ENCODE measurements at places on chromosomes 13 and 19.

DNA sequence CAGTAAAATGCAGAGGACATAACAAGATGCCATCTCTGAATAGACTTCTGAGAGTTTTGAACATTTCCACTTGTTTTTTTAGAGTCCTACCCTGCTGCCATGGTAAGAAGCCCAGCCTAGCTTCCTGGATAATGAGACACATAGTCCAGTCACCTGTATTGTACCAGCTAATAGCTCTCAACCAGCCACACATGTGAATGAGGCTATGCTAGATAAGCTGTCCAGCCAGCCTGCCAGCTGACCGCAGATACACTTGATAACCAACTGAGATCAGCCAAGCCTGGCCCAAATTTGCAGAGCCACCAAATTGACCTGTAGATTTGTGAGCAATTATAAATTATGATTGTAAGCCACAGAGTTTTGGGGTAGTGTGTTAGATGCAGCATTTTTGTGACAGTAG lies 10.7 kb downstream of the RFXAP start:
- no peak for DNase-seq

DNA sequence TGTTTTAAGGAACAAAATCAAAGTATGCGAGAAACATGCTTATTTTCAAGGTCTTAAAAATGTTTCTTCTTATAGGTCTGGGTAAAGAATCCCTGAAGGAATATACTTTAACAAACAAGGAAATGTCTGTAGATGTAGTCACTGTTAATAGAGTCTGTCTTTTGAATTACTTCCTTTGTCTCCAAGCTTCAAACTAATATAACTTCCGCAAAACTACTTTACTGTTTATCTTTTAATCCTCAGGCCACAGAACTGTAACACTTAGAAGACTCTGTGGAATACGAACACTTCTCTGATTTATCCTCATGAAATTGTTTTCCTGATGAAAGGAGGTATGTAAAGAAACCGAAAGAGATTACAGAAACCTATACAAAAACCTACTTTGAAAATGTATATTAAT lies 316.0 kb downstream of the PCDH9 start:
- DNase-seq, result no peak

- peak; percentile 93 for DNase-seq
These were observed at the start of gene ZNF790 for GRCh38 chr19:36837906-36838783. Gene ZNF790 (minus strand): TSS chr19:36838387. CDS start chr19:36825619, 12,768 bp downstream.

DNA sequence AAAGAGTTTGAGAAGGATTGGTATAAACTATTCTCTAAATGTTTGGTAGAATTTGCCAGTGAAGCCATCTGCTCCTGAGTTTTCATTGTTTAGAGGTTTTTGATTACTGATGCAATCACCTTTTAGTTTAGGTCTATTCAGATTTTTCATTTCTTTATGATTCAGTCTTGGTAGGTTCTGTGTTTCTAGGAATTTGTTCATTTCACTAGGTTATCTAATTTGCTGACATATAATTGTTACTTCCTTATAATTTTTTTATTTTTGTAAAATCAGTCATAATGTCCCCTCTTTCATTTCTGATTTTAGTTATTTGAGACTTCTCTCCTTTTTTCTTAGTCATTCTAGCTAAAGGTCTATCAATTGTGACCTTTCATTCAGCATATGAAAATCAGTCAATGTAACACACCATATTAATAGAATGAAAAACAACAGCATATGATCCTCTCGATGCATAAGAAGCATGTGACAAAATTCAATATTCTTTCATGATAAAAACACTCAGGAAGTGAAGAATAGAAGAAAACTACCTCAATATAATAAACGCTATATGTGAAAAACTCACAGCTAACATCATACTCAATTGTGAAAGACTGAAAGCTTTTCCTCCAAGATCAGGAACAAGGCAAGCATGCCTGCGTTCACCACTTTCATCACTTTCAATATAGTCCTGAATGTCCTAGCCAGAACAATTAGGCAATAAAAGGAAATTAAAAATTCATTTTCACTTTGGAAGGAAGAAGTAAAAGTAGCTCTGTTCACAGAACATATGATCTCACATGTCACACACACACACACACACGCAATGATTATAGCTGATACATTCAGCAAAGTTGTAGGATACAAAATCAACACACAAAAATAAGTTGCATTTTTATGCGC lies 149.1 kb downstream of the COG6 start:
- DNase-seq, result no peak

GRCh38 chr13:111092685-111093084 lies 22.4 kb upstream of the ARHGEF7 start:
- no peak for DNase-seq

DNA sequence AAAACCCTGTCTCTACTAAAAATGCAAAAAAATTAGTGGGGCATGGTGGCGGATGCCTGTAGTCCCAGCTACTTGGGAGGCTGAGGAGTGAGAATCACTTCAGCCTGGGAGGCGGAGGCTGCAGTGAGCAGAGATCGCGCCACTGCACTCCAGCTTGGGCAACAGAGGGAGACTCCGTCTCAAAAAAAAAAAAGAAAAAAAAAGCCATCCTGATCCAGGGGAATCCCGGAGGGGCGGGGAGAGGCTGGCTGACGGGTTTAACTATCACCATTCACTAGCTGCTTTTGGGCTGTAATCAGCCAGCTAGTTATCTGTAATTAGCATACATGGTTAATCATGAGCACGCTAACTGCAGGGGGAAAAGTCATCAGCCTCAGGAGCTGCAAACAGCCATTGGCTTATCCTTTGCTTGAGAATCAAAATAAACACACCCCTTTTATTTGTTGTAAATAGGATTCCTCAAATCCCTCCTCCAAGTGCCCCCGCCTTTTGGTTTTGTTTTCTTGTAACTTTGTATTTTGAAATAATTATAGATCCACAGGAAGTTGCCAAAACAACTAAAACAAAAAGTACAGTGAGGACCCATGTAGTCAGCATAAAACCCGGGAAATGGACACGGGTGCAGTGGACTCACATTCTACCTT lies 9.6 kb downstream of the FSD1 start:
- no peak for DNase-seq

- DNase-seq, result no peak
These were observed 12.4 kb upstream of the ELAVL1 start for GRCh38 chr19:8017808-8018207.

DNA sequence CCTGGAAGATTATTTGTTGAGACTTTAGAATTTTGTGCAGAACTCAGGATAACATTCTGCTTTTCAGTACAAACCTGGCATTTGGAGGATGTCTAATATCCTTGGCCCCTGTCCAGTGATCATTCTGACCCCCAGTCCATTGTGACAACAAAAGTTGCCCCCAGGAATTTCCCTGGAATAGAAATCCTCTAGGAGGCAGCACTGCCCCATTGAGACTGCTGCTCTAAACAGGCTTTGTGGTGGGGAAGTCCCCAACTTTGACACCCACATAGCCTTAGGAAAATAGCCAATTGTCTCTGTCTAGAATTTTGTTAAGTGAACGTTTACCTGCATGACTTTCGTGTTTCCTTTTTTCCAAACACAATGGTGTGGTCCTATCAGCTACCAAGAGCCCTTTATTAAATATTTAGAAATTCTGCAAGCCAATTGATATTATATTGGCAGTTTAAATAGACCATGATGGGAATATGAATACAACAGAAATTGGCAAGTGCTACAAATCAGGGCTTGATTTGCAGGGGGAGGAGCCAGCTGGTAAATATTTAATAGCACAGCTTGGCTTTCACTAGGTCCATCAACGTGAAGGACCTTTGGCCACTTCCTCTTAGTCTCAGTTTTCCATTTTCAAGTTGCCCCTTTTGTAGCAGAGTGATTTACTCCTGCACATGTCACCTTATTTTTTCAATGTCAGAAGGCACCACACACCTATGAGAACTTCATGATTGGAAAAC lies 451.7 kb downstream of the EFNB2 start:
- DNase-seq, result no peak

- peak; percentile 46 for DNase-seq
These were observed 315.2 kb downstream of the ATP8A2 start for GRCh38 chr13:25686831-25687470.

DNA sequence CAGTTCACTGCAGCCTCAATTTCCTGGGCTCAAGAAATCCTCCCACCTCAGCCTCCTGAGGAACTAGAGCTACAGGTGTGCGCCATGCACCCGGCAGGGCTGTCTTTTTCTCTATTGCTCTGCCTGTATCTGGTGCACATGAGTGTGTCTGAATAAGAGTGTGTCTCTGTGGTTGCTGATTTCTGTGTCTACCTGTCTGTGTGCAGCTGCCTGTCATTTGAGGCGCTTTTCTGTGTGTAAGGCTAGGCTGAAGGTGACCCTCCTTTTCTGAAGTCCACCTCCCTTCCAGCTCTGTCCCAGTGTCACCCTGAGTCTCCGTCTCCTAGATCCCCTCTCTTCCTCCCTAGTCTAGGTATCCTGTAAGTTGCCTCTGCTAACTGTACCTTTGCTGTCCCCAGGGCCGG lies 1.5 kb upstream of the PRR12 start:
- DNase-seq, result no peak

DNA sequence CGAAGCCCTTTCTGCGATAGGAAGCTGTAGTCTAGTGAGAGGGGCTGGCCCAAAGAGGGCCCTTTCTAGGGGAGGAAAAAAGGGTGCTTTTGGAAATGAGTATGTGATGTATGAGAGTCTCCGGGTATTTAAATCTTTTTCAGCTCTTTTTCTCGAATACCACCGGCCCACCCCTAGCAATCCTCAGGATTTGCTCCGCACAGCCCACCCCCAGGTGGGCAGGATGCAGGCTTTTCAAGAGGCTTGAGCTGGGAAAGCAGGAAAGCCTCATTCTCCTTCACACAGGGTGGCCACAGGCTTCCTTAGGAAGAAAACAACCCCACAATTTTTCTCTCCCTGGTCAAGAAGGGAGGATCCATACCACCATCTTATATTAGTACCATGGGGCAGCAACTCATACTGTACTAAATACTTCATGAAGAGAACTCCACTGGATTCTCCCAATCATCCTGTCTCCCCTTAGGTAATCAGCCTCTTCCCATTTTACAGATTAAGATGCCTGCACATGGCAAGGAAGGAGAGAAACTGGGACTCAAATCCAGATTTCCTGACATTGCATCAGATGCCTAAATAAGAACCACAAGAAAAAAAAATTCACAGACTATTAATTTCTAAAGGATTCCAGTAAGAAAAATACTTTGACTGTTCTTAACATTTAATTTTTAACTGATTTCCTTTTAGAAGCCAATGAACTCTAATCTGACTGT lies 84.4 kb downstream of the STK24 start:
- DNase-seq, result no peak

GRCh38 chr13:40403509-40404241 lies 262.8 kb downstream of the FOXO1 start:
- no peak for DNase-seq

DNA sequence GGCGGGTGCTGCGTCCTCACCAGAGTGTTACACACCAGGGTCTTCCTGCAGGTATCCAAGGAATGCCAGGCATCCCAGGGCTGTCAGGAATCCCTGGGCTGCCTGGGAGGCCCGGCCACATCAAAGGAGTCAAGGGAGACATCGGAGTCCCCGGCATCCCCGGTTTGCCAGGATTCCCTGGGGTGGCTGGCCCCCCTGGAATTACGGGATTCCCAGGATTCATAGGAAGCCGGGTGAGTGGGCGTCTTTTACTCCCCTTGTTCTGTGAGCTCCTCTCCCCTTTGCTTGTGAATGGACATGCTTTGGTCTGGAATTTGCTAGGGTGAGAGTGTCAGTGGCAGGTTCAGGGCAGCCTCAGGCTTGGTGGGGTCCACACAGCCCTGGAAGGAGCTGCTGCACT lies 75.9 kb downstream of the RAB20 start:
- DNase-seq, result no peak

DNA sequence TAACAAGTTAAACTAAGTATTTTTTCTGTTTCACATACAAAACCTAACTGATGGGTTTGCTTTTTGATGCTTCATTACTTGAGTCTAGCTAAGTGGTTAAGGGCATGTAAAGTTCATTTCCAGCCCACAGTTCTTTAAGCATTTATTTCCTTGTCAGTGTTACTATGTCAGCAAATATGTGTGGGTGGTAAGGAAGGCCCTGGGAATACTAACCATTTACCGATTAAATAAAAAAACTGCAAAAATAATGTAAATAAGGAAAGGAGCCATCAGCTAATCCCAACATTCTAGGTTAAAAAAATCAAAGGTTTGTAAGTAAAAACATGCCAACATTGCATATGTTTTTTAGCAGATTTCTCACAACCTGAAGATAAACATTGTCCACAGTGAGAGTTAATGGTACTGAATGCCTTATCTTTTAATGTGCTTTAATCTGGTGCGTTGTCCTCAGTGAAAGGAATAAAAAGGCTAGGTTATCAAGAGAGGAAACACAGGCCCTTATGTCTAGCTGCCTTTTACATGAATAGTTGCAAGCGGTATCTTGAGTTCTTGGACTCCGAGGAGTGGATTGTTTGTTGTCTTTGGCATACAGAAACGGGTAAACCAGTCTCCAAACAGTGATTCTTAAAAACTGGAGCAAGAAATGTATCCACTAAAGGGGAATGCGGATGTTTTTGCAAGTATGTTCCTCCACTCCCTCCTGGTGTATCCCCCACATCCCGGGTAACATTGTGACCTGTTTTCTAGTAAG lies 949.6 kb upstream of the SLC10A2 start:
- DNase-seq, result no peak
